T-helper 17 cell (primary cell): ENCODE measurements at places on chromosomes 7 and 10. TPM values are rescaled to one million over a fixed set of nuclear protein-coding genes. Genes with fewer than 3 reads are reported as not detected.

The GRID2IP gene
- 0.18 TPM for total RNA-seq

The TRIM74 gene
- 3.1 TPM for total RNA-seq

- no peaks in the 10 kb centered on the region for H3K36me3 ChIP-seq
- H3K4me3 ChIP-seq, result no peak overlapping the region
- H3K27ac ChIP-seq, result no peak overlapping the region
- H3K4me1 ChIP-seq, result no peaks in the 10 kb centered on the region
- DNase-seq, result no peak
Observed at GRCh38 chr10:113547426-113547825, 5.4 kb upstream of the HABP2 start.

The PON1 gene
- not detected for total RNA-seq

DNA sequence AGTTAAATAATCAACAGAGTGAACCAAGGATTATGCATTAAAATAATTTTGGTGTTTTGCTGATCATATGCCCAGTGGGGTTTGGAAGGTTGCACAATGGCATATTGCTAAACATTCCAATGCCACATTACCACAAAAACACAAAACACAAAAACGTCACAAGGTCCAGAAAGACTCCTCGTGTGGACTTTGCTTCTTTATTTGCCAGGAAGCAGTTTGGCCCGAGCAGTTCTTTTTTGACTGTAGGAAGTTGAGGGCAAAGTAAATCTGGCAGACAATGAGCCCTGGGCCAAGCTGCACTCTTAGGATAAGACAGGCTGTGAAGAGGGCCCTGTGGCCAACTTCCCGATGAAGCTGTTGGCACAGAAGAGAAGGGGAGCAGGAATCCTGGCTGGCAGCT is 39.2 kb upstream of the SLC35B4 start:
- H3K27me3 ChIP-seq, result peaks cover 26% of the 10 kb centered on the region
- H3K4me1 ChIP-seq, result peaks cover 5% of the 10 kb centered on the region
- H3K36me3 ChIP-seq, result no peaks in the 10 kb centered on the region
- no peak overlapping the region for H3K27ac ChIP-seq
- no peak overlapping the region for H3K4me3 ChIP-seq

The TMEM26 gene
- not detected for total RNA-seq

The MOGAT3 gene
- not detected for total RNA-seq

The RINT1 gene
- total RNA-seq, result 37.1 TPM

DNA sequence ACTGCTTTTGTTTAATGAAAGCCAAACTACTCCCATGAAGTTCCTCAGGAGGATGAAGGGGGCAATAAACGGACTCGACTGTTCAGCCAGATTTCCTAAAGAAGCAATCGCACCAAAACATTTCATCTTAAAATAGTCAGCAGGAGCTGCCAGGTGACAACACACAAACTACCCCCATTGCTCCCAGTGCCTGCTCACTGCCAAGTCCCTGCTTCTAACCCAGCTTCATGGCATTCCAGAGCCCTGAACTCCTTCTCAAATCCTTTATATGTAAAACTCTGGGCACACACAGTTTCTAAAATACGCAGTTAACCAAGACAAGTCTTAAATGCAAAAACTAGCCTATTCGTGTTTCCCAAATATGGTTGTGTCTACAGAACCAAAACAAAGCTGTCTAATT is 110.0 kb downstream of the SORBS1 start:
- no peak overlapping the region for H3K4me3 ChIP-seq
- no peaks in the 10 kb centered on the region for H3K4me1 ChIP-seq
- H3K27ac ChIP-seq, result no peak overlapping the region
- H3K36me3 ChIP-seq, result no peaks in the 10 kb centered on the region
- H3K27me3 ChIP-seq, result peaks cover 32% of the 10 kb centered on the region
- DNase-seq, result no peak

The PRKCQ gene
- 66.3 TPM for total RNA-seq

The IDI2 gene
- total RNA-seq, result not detected

DNA sequence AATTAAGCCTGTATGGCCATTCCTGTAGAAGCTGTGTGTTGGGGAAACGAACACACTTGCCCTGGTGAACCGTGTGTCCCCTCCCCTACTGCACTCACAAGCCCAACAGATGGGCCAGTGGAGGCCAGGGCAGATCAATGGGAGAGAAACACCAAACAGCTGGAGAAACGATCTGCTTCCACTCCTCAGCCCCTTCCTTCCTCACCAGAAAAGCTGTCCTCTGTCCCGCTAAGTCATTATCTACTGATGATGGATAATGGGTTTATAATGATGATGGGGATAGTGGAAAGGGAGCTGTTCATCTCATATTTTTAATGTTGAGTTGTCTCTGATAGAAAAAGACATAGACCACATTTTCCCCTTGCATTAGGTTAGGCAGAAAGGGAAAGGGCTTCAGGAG is 99.7 kb downstream of the ELMO1 start:
- H3K27ac ChIP-seq, result peak overlapping the region; percentile 62
- no peak for DNase-seq
- H3K27me3 ChIP-seq, result no peaks in the 10 kb centered on the region
- H3K36me3 ChIP-seq, result no peaks in the 10 kb centered on the region

GRCh38 chr7:110326966-110327365 is 764.0 kb upstream of the LRRN3 start:
- DNase-seq, result no peak
- H3K36me3 ChIP-seq, result no peaks in the 10 kb centered on the region
- no peaks in the 10 kb centered on the region for H3K4me1 ChIP-seq
- H3K4me3 ChIP-seq, result no peak overlapping the region

DNA sequence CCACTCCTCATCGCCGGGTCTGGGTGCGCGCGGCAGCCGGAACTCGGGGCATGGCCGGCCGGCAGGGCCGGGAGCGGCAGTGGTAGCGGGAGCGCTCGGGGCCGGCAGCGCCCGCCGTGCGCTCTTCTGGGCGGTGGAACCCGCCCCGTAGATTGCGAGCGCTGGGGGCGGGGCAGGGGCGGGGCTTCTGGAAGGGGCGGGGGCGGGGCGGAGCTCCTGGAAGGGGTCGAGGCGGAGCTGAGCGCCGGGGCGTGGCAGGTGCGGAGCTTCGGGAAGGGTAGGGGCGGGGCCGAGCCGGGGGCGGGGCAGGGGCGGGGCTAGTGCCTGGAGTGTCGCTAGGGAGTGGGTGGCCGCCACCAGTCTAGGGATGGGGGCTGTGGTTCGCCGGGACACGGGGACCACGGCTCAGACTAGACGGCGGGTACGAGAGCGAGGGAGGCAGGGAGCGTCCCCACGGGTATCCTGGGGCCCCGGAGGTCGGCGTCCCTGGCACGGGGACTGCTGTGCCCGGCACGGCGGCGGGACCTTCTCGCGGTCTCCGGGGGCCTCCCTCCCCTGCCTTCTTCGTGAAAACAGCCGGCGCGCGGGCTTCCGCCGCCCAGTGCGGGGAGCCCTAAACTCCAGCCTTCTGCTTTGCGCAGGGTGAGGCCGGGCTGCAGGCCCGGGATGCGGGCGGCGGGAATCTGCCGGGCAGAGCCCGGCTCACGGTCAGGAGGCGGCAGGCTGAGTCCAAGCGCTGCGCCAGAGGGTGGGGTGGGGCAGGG is at the start of gene STK32C:
TSS of gene STK32C (minus strand) at position 128 of the 764 bp plus-strand sequence. CDS start at position 11, 117 bp downstream.
- no peaks in the 10 kb centered on the region for H3K36me3 ChIP-seq
- peak within 1 kb of the TSS; percentile 41 for H3K27ac ChIP-seq
- peak within 1 kb of the TSS; percentile 94 for H3K4me3 ChIP-seq
- H3K27me3 ChIP-seq, result no peaks in the 10 kb centered on the region
- peaks cover 7% of the 10 kb centered on the region for H3K4me1 ChIP-seq
- DNase-seq, result peak; percentile 89

DNA sequence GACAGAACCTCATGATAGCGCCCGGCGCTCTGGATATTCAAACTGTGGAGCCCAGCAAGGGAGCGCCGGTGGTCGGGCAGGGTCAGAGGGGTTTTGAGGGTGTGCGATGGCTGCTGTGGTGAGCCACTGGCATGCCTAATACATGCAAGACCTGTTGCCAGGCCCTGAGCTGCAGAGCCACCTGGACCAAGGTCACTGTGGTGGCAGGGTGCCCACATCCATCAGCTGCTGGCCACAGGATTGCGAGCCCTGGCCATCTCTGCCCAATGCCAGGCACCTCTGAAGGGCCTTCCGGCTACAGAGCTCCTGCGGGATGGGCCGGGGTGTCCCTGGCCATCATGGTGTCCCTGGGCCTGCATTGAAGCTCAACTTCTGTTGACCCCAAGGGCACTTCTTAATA is 123.0 kb upstream of the TNRC18 start:
- H3K4me1 ChIP-seq, result peaks cover 3% of the 10 kb centered on the region
- H3K27ac ChIP-seq, result no peak overlapping the region
- no peak overlapping the region for H3K4me3 ChIP-seq
- no peaks in the 10 kb centered on the region for H3K36me3 ChIP-seq
- DNase-seq, result no peak

The NEUROG3 gene
- not detected for total RNA-seq

The ZCWPW1 gene
- 5.1 TPM for total RNA-seq
